MCF 10A (cell line): ENCODE measurements at places on chromosomes 6 and 20.

- peak; percentile 22 for DNase-seq
Observed at GRCh38 chr20:555976-556385, 12.4 kb upstream of the CSNK2A1 start.

- DNase-seq, result peak; percentile 22
Observed at GRCh38 chr6:28841290-28841689, 82.5 kb downstream of the TRIM27 start.

- DNase-seq, result no peak
Observed at GRCh38 chr6:55898342-55898741, 23.0 kb upstream of the BMP5 start.

DNA sequence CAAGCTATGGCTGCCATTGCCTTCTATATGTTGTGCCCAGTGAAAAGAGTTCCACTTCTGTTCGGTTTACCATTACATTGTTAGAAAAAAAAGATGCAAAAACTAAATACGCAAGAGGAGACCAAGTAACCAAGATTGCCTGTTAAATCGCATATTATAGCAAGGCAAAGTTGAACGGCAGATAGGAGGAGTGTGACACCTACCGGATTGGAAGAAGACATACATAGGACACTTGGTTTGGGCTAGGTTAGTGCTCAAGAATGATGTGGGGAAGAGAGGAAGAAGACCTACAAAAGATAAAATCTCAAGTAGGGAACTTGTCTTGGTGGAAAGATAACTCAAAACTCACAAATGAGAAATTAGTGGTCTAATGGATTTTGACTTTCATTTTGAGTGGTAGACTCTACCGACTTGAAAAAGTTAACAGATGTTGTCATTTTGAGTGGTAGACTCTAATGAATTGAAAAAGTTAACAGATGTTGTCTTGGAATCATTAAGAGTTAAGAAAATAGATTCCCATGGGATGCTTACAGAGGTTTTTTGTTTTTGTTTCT lies 95.5 kb downstream of the F13A1 start:
- DNase-seq, result no peak

DNA sequence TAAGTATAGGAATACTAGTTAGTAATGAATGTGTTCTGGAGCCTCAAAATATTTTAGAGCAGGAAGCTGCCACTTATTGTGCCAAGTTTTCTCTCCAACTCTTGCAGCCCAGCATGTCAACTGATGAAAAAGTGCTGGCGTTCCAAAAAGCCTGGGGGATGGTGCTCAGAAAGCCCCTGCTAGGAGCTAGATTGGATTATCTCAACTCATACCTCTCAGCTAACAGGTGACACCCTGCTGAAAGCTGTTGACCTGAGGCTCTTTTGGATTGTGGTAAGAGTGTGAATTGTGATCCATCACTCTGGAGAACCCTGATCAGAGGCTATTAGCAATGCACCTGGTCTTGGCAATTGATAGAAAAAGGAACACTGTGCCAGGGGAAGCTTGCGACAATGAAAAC lies 580.4 kb downstream of the EYS start:
- no peak for DNase-seq

- no peak for DNase-seq
Observed at GRCh38 chr6:29905286-29905685, 37.0 kb upstream of the HLA-A start.

- DNase-seq, result no peak
Observed at GRCh38 chr6:139708337-139709199, 334.1 kb upstream of the CITED2 start.

DNA sequence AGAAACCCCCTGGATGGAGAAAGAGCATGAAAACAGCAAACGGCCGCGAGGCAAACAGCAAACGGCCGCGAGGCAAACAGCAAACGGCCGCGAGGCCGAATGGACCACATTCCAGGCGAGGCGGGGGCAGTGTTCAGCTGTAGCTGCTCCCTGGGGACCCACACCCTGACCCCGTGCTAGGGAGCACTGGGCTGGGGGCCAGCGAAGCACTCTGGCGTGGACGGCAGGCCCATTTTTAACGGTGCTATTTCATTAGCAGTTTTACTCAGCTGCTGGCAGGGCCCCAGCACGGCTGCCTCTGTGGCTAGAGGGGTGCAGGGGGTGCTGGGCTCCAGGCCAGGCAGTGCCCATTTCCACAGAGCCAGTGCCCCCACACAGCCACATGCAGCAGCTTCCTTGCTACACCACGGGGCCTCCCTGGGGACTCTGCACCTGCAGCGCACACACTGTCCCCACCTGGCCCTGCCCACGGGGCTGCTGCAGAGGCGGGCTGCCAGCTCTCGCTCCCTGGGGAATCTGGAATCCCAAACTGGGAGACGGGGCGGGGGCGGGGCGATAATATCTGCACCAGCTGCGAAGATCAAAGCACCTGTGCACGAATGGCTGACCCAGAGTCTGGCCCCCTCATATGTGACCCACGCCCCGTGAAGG lies 35.6 kb upstream of the SLCO4A1 start:
- DNase-seq, result no peak

DNA sequence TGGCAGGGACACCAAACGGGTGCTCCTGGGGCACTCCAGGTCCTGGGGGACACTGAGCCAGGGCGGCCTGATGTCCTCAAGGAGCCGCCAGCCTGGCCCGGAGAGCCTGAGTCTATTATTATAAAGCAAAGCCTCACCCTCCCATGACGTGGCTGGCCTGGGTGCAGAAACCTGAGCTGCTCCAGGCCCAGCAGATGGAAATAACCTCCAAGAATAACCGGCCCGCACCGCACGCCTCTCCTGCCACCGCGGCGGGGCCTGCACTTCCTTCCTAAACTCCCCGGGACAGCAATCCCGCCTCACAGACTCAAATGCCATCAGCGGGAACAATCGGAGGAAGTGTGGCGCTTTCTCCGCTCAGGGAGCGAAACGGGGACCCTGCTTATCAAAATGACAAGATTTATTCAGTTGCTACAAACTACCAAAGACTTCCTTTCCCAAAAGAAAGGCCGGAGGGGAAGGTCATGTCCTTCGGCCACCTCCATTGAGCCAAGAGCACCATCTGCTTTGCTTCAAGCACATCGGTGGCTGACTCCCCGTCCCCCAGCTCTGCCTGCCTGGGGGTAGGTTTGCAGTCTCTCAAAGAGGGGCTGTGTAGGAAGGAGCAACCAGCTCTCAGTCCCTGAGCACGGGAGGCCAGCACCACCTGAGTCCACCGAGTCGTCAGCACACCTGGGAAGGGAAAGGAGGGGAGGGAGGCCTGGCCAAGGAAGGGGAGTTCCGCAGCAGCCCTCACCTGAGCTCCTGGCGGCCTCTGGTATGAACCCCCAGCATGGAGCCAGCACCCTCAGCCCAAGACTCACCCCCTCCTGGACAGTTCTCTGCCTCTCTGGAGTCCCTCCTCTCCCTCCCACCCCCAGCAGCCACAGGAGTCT lies 78.6 kb upstream of the QKI start:
- DNase-seq, result no peak

DNA sequence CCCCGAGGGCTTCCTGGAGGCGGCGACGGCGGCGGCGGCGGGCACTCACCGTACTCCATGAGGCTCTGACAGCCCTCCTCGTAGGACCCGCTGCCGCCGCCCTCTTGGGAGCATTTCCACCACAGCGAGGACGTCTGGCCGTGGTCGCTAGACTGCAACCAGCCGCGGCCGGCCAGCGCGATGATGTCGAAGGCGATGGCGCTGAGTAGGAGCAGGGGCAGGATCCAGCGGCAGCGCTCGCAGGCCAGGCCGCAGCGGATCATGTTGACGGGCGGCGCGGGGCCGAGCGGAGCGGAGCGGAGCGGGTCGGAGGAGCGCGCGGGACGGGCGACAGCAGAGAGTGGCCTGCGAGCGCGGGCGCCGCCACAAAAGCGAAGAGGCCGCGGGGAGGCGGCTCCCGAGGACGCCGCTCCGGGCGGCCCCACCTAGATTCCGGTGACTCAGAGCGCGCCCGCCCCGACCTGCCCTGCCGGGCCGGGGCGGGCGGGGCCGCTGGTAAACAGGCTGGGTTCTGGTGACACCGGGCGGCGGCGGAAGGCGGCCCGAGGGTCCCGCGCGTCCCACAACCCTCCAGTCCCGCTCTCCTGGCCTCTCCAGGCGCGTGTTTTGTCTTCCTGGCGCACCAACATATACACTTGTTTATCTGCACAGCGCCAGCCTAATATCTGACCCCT lies at the start of gene PERP:
Gene PERP, minus strand, starts transcription at position 342 of the 674 bp plus-strand sequence. Its CDS starts 79 bp downstream, at position 263.
- DNase-seq, result peak; percentile 86

DNA sequence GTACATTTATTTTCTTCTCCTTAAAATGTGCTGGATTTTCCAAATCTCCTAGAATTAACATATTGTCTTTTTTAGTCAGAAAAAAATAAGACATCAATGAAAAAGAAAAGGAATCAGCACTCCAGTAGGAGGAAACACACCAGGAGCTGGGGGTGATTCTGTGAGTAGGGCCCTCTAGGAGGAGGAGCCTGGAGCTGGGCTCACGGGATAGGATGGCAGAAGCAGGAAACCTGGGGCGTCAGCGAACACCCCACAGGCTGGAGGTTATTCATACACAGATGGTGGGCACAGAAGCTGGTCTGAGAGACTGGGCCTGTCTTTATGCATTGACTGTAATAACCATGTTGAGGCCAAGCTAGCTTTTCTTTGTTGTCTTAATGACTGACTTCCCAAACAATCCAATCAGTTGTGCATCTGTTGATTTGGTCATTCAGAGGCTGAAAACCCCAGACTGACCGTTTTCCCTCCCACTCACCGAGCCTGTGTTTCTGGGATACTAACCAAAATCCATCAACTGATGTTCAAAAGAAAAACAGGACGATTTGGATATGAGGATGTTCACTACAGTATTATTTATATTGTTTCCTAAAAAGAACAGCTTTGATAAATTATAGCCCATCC lies 53.1 kb downstream of the CPNE5 start:
- DNase-seq, result no peak

DNA sequence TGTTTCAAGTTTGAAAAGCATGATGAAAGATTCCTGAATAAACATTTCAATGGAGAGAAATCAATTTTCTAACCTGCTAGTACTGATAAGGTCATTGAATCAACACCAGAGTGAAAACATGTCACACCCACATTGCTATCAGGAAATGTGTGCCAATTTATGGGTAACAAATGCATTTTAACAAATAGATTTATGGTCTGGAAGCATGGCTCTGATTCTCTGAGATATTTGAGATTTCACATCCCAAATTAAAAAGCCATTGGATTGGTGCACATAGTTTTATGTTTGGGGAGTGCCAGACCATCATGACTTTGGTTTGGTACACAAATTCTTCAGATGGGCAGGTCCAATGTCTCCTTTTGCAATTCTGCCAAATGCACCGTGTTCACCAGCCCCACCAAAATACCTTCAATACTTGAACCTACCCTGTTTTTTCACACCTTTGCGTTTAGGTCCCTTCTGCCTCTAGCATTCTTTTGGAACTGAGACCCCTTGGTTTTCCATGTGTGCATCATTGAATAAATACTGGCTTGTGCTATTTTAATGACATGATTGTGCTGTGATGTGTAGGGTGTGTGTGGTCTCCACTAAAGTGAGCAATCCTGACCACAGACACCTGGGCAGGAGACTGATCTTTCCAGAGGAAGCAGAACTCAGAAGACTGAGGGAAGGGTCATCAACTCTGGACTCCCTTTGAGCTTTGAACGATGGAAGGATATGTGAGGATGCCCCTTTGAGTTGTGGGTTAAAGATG lies 20.4 kb downstream of the IL20RA start:
- DNase-seq, result no peak

DNA sequence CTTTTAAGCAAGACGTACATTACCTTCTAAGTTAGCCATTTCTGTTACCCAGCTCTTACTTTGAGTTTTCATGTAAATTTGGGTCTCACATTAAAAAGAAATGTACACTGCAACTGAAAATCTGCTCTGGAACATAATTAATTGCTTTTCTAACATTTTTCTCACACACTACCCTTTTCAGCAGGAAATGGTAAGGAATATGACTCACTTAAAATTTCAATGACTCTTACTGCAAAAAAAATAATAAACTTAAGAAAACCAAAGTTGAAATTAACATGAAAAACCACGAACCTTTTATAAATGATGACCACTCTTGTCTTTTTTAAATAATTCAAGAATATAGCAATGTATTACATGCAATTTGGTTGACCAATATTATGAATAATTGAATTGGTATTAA lies 1.3 kb downstream of the CGA start:
- DNase-seq, result no peak

- DNase-seq, result no peak
Observed at GRCh38 chr20:2751878-2752566, 48.4 kb downstream of the CPXM1 start.

DNA sequence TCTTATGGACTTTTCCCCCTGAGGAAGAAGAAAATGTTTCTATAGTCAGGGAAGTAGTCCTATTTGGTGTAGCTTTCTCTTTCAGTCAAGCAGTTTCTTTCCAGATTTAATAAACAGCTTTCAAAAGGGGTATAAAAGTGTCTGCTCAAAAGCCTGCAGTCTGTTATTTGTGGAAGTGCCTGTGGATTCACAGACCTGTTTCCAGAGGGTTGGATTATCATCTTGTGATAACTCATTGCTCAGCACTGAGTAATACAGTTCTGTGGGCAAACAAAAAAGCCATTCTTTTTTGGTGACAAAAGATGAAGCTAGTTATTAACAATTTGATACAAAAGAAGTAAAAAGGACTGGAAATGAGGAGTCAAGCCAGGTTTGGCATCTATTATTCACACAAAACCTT lies 358.2 kb upstream of the ID4 start:
- DNase-seq, result no peak

- DNase-seq, result no peak
Observed at GRCh38 chr6:43741829-43742228, 28.2 kb upstream of the VEGFA start.

DNA sequence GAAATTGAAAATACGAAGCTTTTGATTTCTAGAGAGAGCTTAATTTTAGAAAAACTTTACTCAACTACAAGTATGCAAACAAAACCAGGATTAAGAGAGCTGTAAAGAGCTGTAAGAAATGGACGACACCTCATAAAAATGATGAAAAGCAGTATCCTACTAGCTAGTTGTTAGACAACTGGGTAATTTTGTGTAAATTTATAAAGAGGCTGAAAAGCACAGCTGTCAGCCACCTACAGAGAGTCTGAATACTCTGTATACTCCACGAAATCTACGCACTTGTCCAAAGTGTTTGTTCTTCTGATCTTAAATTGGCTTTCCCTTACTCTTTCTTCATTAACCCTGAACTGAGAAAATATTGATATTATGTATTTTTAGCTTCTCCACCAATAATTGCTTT lies 808.4 kb upstream of the EPHA7 start:
- no peak for DNase-seq

- no peak for DNase-seq
Observed at GRCh38 chr6:43970913-43971775, 156.1 kb downstream of the MRPL14 start.

DNA sequence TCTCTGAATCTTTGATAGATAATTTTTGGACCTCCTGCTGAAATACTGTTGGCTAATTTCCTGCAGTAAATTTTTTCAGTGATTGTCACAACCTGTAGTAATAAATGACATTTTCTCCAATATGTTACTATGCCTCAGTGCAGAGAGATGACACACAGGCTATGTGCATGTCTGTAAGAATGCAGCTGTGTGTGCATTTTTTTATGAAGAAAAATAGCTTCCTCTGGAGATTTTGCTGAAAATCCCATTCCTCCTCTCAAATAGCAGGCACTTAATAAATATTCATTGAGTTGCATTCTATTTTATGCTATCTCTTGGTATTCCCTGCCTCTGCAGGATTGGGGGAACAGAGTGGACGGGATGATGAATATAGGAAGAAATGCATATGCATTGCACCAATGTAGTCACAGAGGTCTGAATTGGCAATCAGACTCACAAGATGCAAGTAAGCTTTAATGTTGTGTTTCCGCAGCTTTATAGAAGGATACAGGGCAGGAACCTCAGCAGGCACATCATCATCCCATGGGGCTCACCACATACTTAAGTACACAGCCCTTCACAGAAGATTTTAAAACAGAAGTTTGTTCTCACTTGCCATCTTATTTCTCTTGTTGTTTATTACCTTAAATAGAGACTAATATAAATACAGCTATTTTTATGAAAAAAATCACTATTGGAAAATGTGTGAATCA lies 474.7 kb downstream of the EPM2A start:
- DNase-seq, result no peak
